ENCODE measurements at places on chromosomes 5 and 9. TPM values are rescaled to one million over a fixed set of nuclear protein-coding genes. Genes with fewer than 3 reads are reported as not detected.

- DNase-seq = no peak
Observed at GRCh38 chr5:65072850-65073249, 304.1 kb downstream of the CWC27 start.

Gene PPP2R2B
- not detected for total RNA-seq

GRCh38 chr9:14318934-14319580 lies 5.1 kb upstream of the NFIB start:
- no peak for DNase-seq

DNA sequence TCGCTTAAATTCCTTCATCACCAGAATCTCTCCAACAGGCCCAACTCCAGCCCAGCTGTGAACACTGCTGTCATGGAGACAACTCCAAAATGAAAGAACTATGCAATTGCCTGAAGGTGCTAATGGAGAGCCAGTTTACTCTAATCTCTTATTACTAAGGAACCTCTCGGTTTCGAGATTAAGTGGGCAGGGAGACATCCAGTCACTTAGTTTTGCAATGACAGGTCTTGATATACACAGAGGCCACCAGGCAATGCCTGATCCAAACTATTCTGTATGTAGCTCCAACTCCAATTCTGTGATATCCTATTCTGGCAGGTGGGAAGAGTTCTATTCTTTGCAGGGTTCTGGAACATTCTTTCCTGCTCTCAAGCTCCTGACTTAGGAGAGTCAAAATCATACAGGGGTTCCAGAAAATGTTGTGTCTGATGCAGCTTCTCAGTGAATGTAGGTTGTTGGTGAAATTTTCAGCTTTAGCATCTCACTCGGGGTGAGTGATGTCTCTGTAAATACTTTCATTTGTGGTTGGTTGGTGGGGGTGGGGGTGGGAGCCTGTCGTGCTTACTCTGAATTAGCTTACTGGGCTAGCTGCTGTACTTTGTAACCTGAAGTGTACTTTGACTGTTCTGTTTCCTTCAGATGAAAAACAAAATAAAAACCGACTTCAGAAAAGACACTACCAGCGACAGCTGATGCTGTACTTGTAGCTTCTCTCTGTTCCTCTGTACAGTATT lies 170.9 kb downstream of the PALM2AKAP2 start:
- no peak for DNase-seq

Gene MPDZ
- total RNA-seq = 6.1 TPM

- no peak for DNase-seq
Observed at GRCh38 chr5:31771500-31771899, 132.6 kb downstream of the PDZD2 start.

GRCh38 chr5:81971111-81971711 lies 612 bp upstream of the ATG10 start:
- no peak for DNase-seq

DNA sequence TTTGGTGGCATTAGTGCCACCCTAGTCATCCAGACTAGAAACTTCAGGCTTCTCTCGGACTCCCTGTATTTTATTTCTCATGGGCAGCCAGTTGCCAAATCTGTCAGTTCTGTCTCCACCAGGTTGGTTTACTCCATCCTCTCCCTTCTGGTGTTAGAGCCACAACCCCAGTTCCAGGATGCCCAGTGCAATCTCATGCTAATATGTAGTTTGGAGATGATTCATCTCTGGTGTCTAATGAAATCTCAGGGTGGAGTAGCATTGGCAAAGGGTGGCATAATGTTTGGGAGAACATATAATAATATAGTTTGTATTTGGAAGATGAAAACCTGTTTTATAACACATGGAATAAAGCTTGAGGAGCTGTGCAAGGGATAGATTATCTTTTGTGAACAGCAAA lies 30.2 kb downstream of the SLC46A2 start:
- DNase-seq = no peak

GRCh38 chr5:43353668-43354067 lies 40.5 kb upstream of the HMGCS1 start:
- no peak for DNase-seq

Gene CDC20B
- not detected for total RNA-seq

Gene ZNF618
- total RNA-seq = 13.7 TPM

DNA sequence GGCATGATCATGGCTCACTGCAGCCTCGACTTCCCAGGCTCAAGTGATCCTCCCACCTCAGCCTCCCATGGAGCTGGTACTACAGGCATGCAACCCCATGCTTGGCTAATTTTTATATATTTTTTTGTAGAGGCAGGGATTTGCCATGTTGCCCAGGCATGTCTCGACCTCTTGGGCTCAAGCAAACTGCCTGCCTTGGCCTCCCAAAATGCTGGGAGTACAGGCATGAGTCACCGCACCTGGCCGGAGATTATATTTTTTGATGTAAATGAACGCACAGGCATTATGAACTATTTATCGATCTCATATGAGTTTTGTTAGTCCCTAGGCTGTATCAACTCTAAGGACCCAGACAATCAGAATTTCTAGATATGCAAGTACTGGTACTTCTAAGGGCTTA lies 25.5 kb upstream of the CEP120 start:
- DNase-seq = no peak

DNA sequence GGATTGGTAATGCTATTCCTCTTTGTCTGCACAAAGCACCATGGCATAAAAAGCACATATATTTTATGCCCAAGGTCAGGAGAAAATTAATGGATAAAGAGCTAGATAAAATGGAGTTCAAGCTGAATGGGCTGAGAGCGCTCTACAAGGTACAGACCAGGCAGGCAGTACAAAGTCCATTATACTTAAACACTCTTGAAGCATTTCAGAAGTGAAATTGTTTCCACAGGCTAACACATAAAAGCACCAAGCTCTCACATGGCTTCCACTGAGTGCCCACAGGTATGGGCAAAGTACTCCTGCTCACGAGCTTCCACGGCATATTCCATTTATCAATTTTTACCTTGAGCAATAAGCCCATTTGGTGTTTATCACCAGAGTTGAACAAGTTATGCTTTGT lies 771.2 kb upstream of the DMAC1 start:
- no peak for DNase-seq

GRCh38 chr5:172127581-172127980 lies 60.4 kb downstream of the STK10 start:
- DNase-seq = no peak

DNA sequence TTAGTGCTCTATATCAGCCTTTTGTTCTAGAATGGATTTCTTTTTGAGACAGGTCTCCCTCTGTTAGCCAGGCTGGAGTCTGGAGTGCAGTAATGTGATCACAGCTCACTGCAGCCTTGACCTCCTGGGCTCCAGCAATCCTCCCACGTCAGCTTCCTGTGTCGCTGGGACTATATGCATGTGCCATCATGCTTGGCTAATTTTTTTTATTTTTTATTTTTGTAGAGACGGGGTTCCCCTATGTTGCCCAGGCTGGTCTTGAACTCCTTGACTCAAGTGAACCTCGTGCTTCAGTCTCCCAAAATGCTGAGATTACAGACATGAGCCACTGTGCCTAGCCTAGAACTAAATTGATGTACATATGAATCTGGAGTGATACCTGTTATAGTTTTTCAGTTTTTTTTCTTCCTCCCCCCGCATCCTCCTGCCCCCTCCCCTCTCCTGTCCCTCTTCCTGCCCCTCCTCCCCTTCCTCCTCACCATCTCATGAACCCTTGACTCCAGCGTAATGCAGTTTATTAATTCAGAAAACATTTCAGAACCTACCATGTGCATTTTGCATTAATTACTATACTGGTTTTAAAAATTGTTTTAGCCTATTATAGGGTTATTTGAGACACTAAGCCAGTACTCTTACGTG lies 37.4 kb upstream of the TNFAIP8 start:
- DNase-seq = no peak

DNA sequence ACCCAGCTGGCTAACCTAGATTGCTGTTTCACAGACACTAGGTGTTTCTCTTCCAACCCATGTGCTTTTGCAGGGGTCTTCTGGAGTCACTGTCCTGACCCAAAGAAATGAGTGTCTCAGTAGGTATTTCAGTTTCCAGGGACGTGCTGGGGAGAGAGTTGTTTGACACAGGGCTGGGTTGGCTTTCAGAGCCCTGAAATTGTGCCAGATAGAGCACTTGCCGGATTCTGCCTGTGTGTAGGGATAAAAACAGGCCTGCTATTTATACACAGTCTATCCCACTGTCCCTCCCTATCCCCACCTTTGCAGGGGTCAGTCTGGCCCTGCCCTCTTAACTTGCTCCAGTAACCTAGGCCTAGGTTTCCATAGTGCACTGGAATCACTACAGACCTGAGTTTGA lies 957 bp upstream of the HBEGF start:
- DNase-seq = no peak

DNA sequence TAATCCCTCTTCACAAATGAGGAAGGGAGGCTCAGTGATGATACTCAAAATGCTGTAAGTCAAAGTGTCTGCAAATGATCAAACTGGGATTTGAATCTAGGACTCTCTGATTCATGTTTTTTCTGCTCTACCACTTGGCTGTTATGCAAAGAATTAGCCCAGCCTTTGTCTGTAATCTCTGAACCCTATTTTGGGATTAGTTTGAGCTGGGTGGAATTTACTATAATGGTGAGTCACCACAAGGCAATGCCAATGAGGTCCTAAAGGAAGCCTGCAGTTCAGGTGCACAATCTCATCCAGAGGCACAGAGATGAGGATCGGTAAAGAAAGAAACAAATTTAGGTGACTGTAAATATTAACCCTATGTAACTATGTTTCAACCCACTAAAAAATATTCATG lies 29.2 kb downstream of the RFK start:
- DNase-seq = no peak

- DNase-seq = no peak
Observed at GRCh38 chr5:150081541-150082283, 4.6 kb downstream of the CSF1R start.
